Left lung (tissue), 14 donors: ENCODE measurements at places on chromosomes 6 and 20. TPM values are rescaled to one million over a fixed set of nuclear protein-coding genes. Genes with fewer than 3 reads are reported as not detected.

DNA sequence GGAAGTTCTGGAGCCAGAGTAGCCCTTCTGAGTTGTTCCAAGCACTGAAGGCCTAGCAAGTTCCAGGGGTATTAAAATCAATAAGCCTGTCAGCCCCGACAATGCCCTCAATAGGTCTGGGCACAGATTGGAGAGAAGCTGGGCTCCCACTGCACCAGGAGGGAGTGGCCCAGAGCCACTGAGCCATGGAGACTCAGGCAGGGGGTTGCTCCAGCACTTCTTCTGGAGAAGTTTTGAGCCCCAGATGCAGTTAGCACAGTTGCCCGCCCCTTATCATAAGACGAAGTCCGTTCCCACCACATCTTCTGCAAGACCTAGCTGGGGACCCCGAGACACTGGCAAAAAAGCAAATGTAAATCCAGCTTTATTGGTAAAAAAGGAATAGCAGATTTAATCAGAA lies 13.0 kb downstream of the DEFB132 start:
- no peak for DNase-seq

GRCh38 chr20:62149532-62150309 lies 6.2 kb downstream of the SS18L1 start:
- peak; percentile 58 for DNase-seq

GRCh38 chr6:19298421-19298820 lies 538.7 kb upstream of the ID4 start:
- no peak for DNase-seq

- DNase-seq: peak; percentile 55
Observed at GRCh38 chr20:53656293-53657202, 62.9 kb upstream of the ZNF217 start.

- DNase-seq: no peak
Observed at GRCh38 chr6:83019741-83020140, 45.9 kb downstream of the UBE3D start.

GRCh38 chr6:104256646-104257045 lies 603.1 kb downstream of the HACE1 start:
- DNase-seq: peak; percentile 57

DNA sequence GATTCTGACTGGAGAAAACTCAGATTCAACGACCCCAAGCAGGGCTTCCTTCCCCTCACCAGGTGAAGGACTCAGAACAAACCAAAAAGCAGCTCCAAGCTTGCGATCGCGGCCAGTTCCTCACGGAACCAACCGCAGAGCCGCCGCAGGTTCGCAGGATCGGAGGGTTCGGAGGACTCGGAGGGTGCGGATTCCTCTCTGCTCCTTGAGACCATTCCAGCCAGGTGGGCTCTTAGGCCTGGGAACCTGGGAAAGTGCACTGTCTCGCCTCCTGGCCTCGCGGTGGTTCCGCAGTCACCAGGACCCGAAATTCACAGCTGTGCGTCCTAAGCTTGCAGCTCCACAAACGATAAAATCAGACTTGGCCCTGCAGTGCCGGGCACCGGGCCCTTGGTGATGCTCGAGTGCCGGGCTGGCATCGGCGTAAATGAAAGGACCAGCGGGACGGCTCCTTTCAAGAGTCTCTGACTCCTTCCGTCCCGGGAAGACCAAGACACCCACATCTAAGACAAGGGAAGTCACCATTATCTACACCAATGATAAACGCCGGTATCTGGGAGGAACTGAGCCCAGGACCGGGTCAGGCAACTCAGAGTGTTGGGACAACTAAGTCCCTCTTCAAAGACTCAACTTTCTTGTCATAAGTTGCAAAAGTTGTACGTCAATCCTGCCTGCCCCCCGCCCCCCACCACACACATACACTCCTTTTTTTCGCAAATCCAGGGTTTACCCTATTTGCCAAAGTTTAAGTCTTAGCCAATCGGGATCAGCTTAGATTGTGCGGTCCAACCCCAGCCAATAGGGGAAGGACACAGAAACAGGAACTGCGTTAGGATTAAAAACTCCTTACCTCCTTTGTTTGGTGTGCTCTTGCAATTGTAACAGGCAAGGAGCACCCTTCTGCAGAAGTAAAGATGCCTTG lies 69.8 kb upstream of the PRSS16 start:
- peak; percentile 89 for DNase-seq

DNA sequence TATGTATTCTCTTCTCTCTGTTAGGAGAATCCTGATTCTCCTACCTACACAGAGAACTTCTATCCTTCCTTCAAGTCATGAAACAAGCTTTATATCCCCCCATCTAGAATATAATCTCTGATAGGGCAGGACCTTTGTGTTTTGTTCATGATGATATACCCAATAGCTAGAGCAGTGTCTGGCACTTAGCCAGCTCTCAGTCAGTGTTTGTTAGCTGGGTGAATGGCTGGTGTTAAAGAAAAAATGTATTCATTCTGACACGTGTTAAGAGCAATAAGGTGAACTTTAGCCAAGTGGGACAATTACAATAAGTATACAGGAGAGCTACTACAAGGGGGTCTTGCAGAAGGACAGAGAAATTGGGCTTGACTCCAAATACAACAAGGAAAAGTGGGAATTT lies 34.3 kb upstream of the TNFRSF21 start:
- peak; percentile 21 for DNase-seq

DNA sequence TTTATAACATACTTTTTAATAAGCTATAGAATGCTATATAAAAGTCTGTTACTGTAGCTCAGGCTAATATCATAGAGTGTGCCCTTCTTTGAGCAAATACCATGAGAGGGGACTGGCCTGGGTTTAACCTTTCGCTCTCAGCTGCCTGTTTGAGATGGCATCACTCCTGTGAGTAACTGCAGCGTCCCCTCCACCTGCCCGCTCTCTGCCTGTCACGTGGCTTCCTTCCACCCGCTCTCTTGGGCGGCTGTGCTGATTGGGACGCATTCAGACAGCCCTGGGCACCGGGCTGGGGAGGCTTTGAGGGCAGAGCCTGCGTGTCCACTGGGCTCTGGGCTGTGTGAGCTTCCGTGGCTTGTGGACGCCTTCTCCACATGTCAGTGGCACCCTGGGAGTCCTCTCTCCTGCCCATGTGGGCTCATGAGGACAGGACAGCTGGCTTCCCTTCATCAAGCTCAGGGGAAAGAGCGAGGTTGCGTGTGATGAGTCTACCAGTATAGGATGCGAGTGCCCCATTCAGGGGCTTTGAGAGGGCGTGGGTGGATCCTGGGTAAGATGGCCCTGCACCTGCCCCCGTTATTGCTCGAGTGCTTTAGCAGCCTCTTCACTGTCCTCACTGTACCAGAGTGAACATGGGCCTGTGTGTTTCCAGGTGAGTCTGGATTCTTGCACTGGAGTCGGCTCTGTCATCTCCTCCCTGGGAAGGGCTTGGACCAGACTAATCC lies 10.7 kb upstream of the C20orf204 start:
- DNase-seq: no peak

The BTN1A1 gene
- polyA plus RNA-seq: 0.15 TPM

DNA sequence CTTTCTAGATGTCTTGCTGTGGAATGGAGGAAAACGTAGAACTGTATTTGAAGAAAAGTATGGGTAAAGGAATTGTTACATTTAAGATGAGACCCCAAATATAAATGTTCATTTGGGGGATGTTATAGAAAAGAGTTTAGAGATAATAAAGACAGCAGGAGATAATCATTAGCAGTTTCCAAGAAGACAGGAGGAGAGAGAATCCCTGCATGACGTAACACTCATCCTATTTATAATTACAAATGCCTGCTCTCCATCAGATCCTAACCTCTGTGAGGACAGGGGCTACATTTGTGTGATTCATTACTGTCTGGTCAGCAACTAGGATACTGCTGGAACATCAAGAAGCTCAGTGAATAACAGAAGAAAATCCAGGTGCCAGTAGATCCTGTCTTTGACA lies 133.0 kb upstream of the HDDC2 start:
- DNase-seq: no peak

- no peak for DNase-seq
Observed at GRCh38 chr20:18567739-18568091, 483 bp downstream of the SMIM26 start.

The KHDC1L gene
- polyA plus RNA-seq: 1.1 TPM

GRCh38 chr20:12153628-12154027 lies 235.9 kb downstream of the BTBD3 start:
- no peak for DNase-seq

DNA sequence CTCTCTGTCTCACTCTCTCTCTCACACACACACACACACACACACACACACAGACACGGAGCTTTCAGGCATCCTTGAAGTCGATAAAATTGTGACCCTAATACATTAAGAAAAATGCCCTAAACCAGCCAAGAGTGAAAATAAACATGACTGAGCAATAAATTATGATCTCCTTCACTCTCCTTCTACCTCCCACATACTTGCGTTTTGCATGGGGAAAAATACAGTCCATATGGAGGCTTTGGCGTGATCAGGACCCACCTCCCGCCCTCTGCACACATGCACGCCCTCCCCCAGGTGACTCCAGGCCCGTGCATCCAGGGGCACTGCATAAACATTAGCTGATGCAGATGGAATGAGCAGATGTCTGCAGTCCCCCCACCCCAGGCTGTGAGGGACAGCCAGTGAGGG lies 114.2 kb upstream of the JARID2 start:
- no peak for DNase-seq

DNA sequence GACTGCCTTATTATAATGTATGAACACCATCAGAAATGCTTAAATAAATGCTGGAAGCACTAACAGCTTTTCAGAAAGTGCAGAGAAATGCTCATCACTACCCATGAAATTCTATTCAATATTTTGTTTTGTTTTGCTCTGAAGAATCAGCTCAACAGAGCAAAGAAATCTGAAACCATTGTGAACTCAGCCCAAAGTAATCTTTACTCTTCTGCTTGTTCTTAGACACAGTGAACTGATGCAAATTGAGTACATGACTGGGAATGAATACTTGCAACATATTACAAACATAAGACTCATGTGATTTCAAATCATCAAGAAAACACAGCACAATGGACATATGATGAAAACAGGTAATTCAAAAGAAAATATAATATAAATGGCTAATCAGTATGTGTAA lies 404.6 kb upstream of the OPRM1 start:
- DNase-seq: no peak

GRCh38 chr6:110226261-110226660 lies 46.0 kb downstream of the CDC40 start:
- no peak for DNase-seq

DNA sequence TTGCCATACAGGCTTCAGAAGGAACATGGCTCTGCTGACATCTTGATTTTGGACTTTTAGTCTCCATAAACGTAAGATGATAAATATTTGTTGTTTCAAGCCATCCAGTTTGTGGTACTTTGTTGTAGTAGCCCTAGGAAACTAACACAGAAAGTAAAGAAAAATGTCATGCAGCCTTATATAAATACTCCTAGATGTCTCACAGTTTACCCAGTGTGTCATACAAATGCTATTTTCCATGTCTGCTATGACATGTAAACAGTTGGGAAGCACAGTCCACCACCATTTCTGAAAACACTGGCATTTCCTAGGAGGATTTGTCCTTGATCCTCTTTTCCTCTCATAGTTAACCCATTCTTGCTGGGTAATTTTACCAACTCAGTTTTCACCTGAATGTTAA lies 30.6 kb upstream of the ME1 start:
- no peak for DNase-seq

GRCh38 chr20:13059398-13060136 lies 50.8 kb downstream of the SPTLC3 start:
- DNase-seq: no peak

The RRAGD gene
- 2.3 TPM for polyA plus RNA-seq

DNA sequence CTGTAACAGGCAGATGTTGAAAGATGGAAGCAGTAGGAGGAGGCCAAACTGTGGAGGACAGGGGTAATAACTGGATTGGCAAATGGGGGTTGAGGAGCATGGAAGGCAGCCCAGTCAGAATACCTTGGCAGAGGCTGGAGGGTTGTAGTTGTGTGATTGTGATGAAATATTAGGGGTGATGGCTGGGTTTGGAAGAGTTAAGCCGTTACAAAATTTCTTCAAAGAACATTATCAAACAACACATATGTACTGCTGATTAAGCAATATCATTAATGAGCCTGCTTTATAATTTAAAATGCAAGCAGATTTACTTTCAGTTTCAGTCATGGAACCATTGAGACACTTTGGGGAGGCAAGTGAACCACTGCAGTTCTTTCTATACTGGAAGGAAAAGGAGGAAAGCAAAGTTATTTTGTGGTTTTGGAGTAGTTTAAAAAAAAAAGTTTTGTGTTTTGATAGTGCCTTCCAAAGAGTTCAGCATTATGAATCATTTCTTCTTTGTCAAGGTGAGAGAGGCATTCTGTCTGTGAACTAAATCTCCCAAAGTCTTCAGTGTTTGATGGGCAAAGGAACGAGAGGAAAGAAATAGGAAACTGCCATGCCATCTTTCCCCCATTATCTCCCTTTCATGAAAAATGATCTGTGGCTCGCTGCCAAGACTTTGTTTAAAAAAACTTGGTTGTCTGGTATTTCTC lies 20.7 kb downstream of the FOXO3 start:
- DNase-seq: peak; percentile 88

- no peak for DNase-seq
Observed at GRCh38 chr6:7086488-7086887, 21.3 kb upstream of the RREB1 start.

GRCh38 chr20:2671977-2672376 lies 8.0 kb upstream of the IDH3B start:
- no peak for DNase-seq

The DDX43 gene
- polyA plus RNA-seq: 1.5 TPM

DNA sequence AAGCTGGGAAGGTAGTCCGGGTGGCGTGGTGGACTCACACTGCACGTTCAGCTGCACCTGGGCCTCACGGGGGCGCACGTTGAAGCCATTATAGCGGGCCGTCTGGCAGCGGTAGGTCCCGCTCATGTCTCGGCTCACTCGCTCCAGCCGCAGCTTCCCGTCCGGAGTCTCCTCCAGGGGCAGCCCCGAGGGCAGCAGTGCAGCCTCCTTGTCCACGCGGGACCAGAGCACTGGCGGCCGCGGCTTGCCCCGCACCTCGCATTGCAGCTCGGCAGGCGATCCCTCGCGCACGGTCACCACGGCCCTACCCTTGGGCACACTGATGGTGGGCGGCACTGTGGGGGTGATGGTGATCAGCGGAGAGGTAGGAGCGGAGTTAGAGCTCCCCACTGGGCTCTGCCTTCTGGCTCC lies 47.6 kb downstream of the MDGA1 start:
- no peak for DNase-seq

- no peak for DNase-seq
Observed at GRCh38 chr6:162271922-162272321, 455.6 kb downstream of the PRKN start.

DNA sequence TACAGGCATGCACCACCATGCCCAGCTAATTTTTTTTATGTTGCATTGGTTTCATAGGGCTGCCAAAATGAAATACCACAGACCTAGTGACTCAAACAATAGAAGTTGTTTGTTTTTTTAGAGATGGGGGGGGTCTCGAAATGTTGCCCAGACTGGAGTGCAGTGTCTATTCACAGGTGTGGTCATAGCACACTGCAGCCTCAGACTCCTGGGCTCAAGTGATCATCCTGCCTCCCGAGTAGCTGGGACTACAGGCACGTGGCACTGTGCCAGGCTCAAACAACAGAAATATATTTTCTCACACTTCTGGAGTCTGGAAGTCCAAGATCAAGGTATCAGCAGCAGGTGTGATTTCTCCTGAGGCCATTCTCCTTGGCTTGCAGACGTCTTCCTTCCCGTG lies 6.6 kb upstream of the SLC16A10 start:
- DNase-seq: no peak

- DNase-seq: peak; percentile 49
Observed at GRCh38 chr6:150541576-150541975, 58.1 kb upstream of the PLEKHG1 start.
